ENCODE measurements at places on chromosomes 16 and 17. TPM values are rescaled to one million over a fixed set of nuclear protein-coding genes. Genes with fewer than 3 reads are reported as not detected.

DNA sequence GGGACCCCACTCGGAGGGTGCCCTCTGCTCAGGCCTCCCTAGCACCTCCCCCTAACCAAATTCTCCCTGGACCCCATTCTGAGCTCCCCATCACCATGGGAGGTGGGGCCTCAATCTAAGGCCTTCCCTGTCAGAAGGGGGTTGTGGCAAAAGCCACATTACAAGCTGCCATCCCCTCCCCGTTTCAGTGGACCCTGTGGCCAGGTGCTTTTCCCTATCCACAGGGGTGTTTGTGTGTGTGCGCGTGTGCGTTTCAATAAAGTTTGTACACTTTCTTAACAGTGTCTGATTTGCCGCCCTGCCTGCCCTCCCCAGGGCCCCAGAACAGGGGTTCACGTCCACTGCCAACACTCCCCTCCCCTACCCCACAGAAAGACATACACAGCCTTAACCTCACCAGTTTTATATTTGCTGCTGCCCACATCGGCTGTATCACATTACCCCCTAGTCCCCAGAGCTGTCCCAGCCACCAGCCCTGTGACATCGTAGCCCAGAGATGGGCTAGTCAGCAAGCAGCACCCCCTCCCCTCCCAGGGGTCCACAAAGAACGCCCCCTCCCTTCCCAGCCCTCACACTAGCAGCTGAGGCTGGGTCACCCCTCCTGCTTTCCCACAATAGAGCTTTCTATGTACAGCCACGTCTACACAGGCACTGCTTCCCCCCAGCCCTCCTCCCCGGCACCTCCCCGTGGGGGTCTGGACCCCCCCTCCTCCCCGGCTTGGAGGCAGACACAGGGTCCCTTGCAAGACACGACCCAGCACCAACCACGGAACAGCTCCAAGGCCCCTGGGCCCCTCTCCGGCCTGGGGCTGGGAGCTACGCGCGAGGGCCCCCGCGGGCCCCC, 7.9 kb downstream of the GRN start:
- H3K4me1 ChIP-seq = no peaks in the 10 kb centered on the region
- H3K36me3 ChIP-seq = peaks cover 32% of the 10 kb centered on the region
- H3K27me3 ChIP-seq = no peaks in the 10 kb centered on the region
- no peak overlapping the region for H3K4me3 ChIP-seq

The CES1 gene
- 1.3 TPM for total RNA-seq

DNA sequence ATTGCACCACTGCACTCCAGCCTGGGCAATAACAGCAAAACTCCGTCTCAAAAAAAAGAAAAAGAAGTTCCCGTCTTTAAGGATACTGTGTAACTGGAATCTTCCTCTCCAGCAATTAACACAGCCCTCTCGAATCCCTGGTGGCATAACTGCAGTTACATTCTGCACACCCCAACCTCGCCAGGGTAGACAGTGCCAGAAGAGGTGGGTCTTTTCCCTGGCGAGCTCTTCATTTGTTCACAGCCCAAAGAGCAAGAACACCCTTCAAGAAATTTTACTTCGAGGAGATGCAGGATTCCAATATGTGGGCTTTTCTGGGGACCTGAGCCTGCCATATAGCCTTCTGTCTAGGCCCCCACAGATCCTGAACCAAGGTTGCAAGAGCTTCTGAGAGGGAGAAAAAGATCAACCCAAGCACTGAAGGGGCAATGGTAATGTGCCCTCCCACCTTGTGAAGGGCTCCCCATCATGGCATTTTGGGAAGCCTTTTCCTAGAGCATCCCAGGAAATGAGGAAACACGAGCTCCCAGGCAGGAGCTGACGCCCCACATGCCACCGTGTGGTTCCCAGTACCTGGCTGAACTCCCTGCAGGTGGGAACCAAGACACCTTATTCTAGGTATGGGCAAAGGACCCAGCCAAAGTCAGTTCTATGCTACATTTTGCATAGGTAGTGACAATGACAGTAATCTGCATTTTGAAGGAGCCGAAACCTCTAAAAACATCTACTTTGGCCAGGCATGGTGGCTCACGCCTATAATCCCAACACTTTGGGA, 26.9 kb downstream of the TK2 start:
- no peaks in the 10 kb centered on the region for H3K27me3 ChIP-seq
- DNase-seq = no peak
- H3K36me3 ChIP-seq = no peaks in the 10 kb centered on the region
- no peak overlapping the region for H3K27ac ChIP-seq

GRCh38 chr17:9052921-9053320, 31.6 kb downstream of the NTN1 start:
- H3K27ac ChIP-seq = no peak overlapping the region
- peak; percentile 42 for DNase-seq
- H3K4me3 ChIP-seq = no peak overlapping the region
- peaks cover 23% of the 10 kb centered on the region for H3K36me3 ChIP-seq
- no peaks in the 10 kb centered on the region for H3K27me3 ChIP-seq
- H3K4me1 ChIP-seq = no peaks in the 10 kb centered on the region

- H3K4me3 ChIP-seq = peak overlapping the region; percentile 60
- H3K36me3 ChIP-seq = no peaks in the 10 kb centered on the region
- no peaks in the 10 kb centered on the region for H3K27me3 ChIP-seq
- H3K4me1 ChIP-seq = peaks cover 16% of the 10 kb centered on the region
Measured at GRCh38 chr17:29036584-29036983, 6.4 kb upstream of the PIPOX start.

DNA sequence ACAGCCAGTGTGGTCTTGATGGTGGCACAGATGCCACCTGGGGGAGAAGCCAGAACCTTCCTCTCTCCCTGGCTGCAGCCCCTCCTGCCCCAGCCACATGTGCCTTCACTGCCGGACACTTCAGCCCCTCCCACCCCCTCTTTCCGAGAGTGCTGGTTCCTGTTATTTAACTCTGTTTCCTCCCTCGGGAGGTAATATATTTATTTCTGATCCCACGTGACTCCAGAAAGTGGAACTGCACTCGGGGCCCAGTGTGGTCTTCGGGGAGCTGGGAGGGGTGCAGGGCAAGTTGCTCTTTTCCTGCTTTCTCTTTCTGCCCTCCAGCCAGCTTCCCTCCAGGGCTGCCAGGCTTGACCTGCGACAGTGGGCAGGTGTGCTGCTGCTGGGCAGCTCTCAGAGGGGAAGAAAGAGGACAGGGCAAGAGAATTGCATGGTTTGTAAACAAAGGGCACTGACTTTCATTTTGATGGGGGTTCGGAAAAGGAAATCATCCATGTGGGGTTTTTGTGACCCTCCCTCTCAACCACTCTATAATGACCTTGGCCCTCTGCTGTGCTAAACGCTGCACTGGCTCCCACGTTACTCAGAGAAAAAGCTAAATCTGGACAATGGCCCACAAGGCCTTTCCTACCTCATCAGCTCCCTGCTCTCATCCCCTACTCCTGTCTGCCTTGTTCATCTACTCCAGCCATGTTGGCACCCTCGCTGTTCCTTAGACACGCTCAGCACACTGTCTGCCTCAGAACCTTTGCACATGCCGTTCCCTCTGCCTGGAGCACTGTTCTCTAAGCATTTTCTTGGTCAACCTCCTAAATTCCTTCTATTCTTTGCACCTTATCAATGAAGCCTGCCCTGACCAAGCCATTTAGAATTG, 8.2 kb upstream of the CIITA start:
- no peak overlapping the region for H3K27ac ChIP-seq
- H3K4me3 ChIP-seq = no peak overlapping the region
- H3K27me3 ChIP-seq = peaks cover 29% of the 10 kb centered on the region
- H3K36me3 ChIP-seq = no peaks in the 10 kb centered on the region
- no peak for DNase-seq
- H3K4me1 ChIP-seq = no peaks in the 10 kb centered on the region

DNA sequence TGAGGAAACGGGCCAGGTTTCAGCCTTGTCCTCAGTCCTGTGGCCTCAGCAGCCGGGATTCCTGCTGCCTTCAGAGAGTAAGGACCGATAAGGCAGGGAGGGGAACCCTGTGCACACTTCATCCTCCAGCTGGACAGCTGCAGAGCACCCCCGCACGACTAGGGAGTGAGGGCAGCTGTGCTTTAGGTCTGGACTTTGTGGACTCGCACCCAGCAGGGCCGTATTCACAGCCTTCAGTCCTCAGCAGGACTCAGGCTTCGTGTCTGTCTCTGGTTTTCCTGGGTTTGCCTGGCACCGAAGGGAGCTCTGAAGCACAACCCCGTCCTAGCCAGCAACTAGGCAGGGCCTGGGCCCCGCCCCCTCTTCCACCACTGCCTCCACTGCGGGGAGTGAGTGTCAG, 45.8 kb upstream of the CACNG5 start:
- peak; percentile 55 for DNase-seq
- no peaks in the 10 kb centered on the region for H3K4me1 ChIP-seq
- no peak overlapping the region for H3K4me3 ChIP-seq
- H3K27ac ChIP-seq = no peak overlapping the region

GRCh38 chr17:4717791-4718190, 7.4 kb downstream of the ARRB2 start:
- no peaks in the 10 kb centered on the region for H3K27me3 ChIP-seq
- no peak overlapping the region for H3K27ac ChIP-seq
- H3K4me3 ChIP-seq = no peak overlapping the region
- peaks cover 5% of the 10 kb centered on the region for H3K36me3 ChIP-seq

DNA sequence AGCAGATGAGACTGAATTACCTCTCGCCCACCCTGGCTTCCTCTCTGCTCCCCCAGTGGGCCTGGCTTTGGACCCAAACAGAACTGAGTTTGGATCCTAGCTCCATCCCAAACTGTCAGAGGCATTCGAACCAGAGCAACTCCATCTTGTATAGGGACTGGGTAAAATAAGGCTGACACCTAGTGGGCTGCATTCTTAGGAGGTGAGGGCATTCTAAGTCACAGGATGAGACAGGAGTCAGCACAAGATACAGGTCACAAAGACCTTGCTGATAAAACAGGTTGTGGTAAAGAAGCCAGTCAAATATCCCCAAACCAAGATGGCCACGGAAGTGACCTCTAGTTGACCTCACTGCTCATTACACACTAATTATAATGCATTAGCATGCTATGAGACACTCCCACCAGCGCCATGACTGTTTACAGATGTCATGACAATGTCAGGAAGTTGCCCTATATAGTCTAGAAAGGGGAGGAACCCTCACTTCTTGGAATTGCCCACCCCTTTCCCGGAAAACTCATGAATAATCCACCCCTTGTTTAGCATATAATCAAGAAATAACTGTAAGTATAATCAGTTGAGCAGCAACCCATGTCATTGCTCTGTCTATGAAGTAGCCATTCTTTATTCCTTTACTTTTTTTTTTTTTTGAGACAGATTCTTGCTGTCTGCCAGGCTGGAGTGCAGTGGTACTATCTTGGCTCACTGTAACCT, 44.4 kb downstream of the LYRM1 start:
- DNase-seq = peak; percentile 50
- H3K4me3 ChIP-seq = no peak overlapping the region
- H3K4me1 ChIP-seq = no peaks in the 10 kb centered on the region

- no peaks in the 10 kb centered on the region for H3K4me1 ChIP-seq
- no peaks in the 10 kb centered on the region for H3K27me3 ChIP-seq
- no peak overlapping the region for H3K4me3 ChIP-seq
- no peak overlapping the region for H3K27ac ChIP-seq
Measured at GRCh38 chr17:46820592-46821450, 2.3 kb upstream of the WNT3 start.

Data from endodermal cell (in vitro differentiated cells).